ENCODE measurements at places on chromosomes 5 and 9. TPM values are rescaled to one million over a fixed set of nuclear protein-coding genes. Genes with fewer than 3 reads are reported as not detected.

SAPCD2 gene
- 22.8 TPM for total RNA-seq

FOXD4 gene
- not detected for total RNA-seq

ERAP2 gene
- total RNA-seq = 51.3 TPM

- peaks cover 51% of the 10 kb centered on the region for H3K36me3 ChIP-seq
- no peaks in the 10 kb centered on the region for H3K27me3 ChIP-seq
- DNase-seq = no peak
These were observed 13.0 kb downstream of the CLPTM1L start for GRCh38 chr5:1331861-1332405.
